ENCODE measurements at places on chromosomes 1 and 21.

- DNase-seq = no peak
Measured at GRCh38 chr1:230913496-230913895, 45.2 kb upstream of the C1orf198 start.

GRCh38 chr1:160454371-160455152, 54.2 kb downstream of the VANGL2 start:
- DNase-seq = no peak

DNA sequence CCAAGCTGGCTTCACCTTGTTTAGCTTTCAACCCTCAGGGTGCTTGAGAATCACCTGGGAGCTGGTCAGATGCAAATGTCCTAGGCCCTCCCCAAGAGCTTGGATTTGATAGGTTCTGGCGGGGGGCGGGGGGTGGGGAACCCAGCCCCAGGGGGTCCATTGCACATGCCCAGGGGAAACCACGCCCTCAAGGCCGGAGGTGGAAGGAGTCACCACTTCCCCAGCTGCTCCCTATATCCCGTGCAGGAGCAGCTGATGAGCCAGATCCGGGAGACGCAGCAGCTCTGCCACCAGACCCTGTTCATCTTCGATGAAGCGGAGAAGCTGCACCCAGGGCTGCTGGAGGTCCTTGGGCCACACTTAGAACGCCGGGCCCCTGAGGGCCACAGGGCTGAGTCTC, 5.8 kb downstream of the TOR3A start:
- DNase-seq = no peak

- no peak for DNase-seq
Measured at GRCh38 chr1:226466296-226466695, 58.4 kb upstream of the PARP1 start.

- no peak for DNase-seq
Measured at GRCh38 chr1:228989176-228989575, 253.9 kb downstream of the RHOU start.

GRCh38 chr1:210360852-210361477, 32.3 kb downstream of the HHAT start:
- DNase-seq = no peak

DNA sequence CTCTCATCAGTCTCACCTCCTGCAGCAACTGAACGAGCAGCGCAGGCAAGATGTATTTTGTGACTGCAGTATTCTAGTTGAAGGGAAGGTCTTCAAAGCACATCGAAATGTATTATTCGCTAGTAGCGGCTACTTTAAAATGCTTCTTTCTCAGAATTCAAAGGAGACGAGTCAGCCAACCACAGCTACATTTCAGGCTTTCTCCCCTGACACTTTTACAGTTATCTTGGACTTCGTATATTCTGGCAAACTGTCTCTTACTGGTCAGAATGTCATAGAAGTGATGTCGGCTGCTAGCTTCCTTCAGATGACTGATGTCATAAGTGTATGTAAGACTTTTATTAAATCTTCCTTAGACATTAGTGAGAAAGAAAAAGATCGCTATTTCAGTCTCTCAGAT, 53.7 kb downstream of the ZBTB8A start:
- no peak for DNase-seq

DNA sequence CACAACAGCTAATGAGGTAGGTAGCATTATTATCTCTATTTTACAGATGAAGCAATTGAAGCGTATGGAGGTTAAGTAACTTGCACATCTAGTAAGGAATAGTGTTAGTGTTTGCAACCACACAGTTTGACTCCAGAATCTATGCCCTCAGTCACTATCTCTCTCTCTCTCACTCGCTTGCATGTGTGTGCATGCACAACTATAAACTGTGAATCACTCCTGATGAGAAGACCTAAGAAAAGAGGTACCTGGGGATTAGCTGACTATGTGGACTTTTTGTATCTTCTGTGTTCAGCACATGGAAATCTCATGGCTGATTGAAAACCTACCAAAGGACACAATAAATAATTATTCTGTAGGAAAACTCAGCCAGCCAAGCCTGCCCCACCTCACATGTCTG, 295.5 kb downstream of the BRINP2 start:
- no peak for DNase-seq

DNA sequence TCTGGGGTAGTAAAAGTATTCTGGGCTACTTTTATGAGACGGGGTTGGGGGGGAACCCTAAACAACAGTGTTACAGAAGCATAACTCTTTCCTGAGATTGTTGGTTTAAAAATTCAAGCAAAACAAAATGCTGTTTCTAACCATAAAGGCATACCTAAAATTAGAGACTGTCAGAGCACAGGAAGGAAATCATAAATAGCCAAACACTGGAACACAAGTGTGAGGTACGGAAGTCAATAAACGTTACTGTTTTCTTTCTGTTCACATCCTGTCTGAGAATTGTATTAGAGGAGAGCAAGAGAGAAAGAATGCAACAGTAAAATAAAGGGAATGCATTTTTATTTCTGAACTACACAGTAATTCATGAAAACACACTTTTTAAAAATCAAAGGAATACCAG, 42.8 kb upstream of the IL12RB2 start:
- peak; percentile 10 for DNase-seq

DNA sequence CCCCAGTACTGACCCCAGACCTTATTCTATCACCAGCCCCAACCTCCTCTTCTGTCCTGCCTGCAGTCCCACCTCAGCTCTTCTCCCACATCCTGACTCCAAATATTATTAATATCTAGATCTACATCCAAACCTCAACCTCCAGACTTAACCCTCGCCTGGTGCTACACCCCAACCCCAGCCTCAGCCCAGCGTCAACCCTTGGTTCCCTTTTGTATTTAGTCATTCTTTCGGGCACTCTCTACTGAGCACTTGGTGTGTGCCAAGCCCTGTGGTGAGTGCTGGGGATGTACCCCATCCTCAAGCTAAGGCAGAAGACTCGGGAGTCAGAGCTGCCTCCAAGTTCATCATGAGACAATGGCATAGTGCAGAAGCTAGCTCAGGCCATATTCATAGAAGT, 1.1 kb downstream of the SHISAL2A start:
- DNase-seq = peak; percentile 10

- DNase-seq = no peak
Measured at GRCh38 chr1:36906555-36906954, 127.8 kb downstream of the GRIK3 start.

DNA sequence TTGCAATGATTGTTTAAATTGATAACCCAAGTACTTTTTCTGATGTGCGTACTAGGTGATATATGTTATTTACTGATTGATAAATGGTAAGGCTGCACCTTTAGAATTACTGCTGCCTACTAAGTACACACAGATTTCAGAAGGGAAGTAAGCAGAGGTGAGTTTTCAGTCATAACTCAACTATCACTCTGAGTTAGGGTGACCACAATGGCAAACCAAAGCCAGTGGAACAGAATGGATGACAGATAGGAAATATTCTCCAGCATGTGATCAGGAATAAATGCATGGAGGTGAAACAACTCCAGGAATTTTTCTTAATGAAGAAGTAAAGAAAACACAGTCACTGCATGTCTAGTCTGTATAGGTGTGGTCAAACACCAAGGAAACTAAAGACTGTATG, 7.5 kb upstream of the KCNJ15 start:
- DNase-seq = no peak

- no peak for DNase-seq
Measured at GRCh38 chr21:38987633-38988508, 182.1 kb downstream of the ETS2 start.

GRCh38 chr1:178098262-178098661, 4.4 kb downstream of the RASAL2 start:
- no peak for DNase-seq

DNA sequence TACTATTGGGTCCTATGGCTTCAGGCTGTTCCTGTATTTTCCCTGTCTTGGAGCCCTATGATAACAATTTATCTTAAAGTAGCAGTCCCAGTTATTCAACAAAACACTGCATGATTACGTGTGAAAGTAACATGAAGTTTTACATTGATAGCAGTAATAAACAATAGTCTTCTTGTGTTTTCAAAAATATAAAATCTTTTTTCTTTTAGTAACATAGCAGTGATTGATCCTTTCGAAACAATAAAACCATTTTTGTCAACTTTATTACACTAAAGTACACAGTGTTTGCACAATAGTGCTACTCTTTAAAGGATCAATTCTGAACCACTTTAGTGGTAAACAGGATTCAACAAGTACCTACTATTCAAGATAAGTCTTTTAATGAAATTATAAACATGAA, 90.6 kb downstream of the GPATCH2 start:
- no peak for DNase-seq

DNA sequence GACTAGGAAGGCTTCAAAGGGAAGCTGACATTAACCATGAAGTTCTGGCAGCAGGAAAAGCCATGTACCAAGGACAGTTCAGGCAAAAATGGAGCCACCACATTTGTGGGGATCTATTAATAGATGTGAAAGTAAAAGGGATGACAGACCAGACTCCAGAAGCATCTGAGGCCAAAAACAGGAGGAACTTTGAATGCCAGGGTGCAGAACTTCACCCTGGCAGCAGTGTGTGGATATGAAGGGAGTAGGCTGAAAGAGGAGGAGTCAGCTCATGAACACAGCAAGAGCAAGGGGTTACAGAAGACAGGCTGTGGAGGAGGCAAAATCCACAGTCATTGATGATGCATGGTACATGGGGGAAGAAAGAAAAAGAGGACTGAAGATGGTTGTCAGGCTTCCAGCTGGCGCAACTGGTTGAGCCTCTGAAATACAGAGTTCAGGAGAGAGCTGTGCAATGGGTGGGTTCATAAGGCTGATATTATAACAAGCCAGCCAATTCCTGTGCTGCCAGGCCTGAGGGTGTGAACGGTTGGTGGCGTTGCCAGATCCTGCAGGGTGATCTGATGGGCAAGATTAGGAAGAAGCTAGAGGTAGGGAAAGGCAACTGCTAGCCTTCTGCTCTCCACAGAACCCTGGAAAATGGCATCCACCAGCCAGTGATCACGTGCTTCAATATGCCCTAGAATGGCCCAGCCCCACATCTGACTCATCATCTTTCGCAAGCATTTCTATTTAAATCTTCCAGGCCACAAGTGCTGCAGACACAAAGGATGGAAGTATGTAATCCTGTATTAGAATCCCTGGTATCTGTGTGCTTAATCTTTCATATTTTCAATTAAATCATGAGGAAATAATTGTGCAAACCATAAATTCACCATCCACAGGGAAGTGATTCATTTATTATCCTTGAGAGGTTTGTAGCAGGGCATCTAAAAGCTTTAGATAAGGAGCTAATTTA, 81.9 kb downstream of the SLC25A24 start:
- peak; percentile 22 for DNase-seq

DNA sequence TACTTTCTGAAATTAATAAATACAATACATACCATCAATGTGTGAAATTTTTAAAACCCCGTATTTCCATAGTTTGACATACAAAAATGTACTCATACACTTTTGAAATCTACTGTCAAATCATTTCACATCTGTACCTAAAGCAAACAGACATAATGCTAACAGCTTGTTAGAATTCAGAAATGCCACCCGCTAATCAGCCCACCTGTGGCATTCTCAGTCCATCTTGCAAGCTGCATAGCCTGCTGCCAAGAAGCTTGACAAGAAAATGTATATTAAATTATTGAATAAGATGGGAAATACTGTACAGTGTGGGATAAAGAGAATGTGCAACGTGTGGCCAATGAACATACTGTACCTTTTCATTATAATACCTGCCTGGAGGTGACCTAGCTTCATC, 55.1 kb downstream of the ZBTB18 start:
- DNase-seq = no peak

DNA sequence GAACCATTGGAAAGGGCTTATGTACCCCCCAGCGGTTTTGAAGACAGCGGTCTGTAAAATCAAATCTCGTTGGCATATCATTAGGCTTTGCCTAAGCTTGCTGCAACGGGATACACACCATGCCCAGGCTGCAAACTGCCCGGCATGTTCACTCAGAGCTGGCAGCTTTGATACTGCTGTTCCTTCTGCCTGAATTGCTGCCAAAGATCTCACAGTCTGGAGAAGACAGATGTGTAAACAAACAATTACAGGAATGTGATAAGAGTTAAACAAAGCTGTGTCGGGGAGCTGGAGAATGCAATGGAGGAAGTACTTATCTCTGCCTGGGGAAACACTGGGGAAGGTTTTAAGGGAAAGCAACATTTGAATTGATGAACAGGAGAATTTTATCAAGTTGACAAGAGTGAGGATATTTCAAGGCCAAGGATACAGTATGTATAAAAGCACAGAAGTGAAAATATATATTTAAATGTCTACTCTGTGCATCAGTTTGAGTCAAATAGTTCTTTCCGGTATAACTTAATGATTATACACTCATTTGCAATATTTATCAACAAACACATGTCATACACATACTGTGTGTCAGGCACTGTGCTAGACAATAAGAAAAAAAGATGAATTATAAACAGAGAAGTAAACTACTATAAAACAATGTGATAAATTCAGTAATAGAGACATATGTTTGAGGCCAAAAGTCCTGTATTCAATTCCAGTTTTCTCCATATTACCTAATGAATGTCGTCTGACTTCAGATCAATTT, 29.9 kb downstream of the CHML start:
- DNase-seq = no peak

GRCh38 chr1:206461602-206462455, 8.4 kb upstream of the IKBKE start:
- DNase-seq = peak; percentile 70

DNA sequence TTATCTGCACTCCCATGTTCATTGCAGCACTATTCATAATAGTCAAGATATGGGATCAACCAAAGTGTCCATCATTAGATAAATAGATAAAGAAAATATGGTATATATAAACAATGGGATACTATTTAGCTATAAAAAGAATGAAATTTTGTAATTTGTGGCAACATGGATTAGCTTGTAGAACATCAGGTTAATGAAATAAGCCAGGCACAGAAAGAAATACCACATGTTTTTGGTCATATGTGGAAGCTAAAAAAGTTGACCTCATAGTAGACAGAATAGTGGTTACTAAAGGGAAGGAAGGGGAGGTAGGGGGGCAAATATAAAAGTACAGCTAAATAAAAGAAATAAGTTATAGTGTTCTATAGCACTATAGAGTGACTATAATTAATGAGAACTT, 68.5 kb downstream of the SCMH1 start:
- no peak for DNase-seq

- no peak for DNase-seq
Measured at GRCh38 chr1:241837901-241838300, 10.1 kb upstream of the EXO1 start.

DNA sequence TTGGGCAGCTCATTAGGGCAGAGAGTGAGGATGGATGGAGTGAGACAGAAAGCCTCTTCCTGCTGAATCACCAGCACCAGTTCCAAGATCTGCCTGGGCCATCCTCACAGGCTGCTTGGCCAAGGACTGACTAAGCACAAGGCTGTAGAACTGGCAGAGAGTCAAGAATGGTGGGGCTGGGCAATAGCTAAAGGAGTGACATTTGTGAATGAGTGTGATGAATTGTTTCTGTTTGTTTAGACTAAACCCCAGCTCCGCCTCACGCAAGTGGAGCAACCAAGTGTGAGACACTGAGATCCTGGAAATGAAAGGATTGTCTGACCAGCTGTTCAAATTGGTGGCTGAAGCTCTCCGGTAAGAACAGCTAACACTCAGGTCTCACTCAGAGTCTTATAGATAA, 38.6 kb downstream of the BRINP2 start:
- no peak for DNase-seq

All from CD4-positive, alpha-beta T cell treated with Interleukin-1 beta for 1 hour (primary cell).